Stimulated activated CD8-positive, alpha-beta memory T cell treated with anti-CD3 and anti-CD28 coated beads, Interleukin-15, amount 100 ng/mL, for 4 hours (primary cell): ENCODE measurements at places on chromosomes 1 and 21.

DNA sequence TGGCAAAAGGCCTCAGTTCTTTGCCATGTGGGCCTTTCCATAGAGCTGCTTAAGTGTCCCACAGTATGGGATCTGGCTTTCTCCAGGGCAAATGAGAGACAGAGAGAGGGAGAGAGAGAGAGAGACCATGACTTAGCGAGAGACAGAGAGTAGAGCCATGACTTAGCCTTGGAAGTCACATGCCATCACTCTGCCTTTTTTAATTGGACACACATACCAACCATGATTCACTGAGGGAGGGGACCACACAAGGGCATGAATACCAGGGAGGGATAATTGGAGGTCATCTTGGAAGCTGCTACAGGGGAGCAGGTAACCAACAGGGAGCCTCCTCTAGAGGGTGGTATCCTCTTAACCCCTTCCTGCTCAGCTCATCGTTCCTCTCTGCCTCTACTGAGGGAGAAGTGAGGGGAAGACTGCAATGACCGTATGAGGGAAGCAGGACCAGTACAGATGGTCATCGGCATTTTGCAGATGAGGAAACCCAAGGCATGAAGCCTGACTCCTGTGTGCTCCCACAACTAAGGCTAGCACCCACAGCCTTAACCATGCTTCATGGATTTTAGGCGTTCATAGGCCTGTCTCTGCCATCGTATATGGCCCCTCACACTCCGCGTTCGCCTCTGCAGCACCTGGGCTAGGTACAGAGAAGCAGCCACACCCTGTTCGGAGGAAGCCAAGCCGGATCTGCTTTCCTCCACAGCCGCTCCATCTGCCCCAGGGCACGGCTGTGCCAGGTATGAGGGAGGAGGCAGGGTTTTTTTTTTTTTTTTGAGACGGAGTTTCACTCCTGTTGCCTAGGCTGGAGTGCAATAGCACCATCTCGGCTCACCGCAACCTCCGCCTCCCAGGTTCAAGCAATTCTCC is 38.6 kb downstream of the MEF2D start:
- DNase-seq, result no peak

DNA sequence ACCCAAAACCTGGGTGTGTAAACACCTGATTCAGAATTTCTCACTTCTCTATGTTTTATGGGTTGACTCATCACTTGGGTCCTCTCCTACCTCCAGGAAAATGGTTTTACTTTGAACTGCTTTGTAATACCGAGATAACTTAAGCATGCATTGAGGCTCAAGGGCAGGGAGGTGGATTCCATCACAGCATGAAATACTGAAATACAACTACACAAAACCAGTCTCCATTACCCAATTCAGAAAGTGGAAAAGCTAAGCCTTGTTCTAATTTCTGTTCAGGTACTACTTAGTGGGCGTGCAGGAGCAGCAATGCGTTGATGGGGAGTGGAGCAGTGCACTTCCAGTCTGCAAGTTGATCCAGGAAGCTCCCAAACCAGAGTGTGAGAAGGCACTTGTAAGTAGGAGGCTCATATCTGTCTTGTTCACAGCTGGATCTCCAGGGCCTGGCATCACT is 6.1 kb upstream of the C4BPA start:
- DNase-seq, result no peak

- no peak for DNase-seq
These were observed 23.0 kb upstream of the DNAJC11 start for GRCh38 chr1:6724517-6725141.

GRCh38 chr21:16794950-16795349 is 717.9 kb upstream of the CXADR start:
- DNase-seq, result no peak

- DNase-seq, result peak; percentile 55
These were observed at the start of gene ITPKB for GRCh38 chr1:226738995-226739695. ITPKB (minus strand) TSS chr1:226739282; CDS start chr1:226737458, 1,824 bp downstream.

- no peak for DNase-seq
These were observed 1.9 kb downstream of the ITPKB start for GRCh38 chr1:226736908-226737818.

GRCh38 chr1:21334214-21335087 is 44.2 kb upstream of the ECE1 start:
- peak; percentile 73 for DNase-seq

GRCh38 chr1:201515895-201516294 is 9.0 kb upstream of the CSRP1 start:
- no peak for DNase-seq
